ENCODE measurements at places on chromosomes 13 and 19.

GRCh38 chr13:61415058-61415721, 459 bp downstream of the PCDH20 start:
- DNase-seq = no peak

DNA sequence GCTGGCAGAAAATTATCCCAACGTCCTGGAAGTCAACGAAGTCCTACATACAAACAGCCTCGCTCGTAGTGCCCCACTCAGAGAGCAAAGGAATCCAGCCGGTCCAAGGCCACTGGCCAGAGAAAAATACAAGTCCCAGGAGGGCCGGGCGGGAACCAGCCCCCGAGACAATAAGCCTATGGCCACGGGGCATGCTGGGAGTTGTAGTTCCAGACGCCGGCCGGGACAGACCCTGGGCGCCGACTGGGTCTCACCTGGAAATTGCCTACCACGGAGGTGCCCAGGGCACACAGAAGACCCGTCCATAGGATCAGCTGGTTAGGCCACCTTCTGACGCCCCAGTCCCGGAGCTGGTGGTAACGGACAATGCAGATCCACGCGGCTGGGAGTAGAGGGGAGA, 5.4 kb downstream of the TMEM150B start:
- DNase-seq = peak; percentile 75

DNA sequence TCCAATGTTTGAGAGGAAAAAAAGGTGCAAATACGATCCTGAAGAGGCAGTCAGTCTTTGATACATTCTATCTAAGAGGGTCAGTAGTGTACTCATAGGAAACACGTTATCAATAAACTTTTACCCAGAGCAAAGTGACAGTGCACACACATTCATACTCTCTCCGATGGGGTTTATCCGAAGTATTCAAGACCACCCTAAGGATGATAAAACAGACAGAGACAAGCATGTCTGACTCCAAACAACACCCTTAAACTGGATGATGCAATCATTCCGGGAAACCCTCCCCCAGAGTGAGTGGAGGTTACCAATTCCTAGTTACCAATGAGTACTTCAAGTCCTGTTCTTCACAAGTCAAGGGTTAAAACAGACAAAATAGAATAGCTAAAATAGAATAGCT, 79.1 kb downstream of the DNAJC3 start:
- DNase-seq = no peak

DNA sequence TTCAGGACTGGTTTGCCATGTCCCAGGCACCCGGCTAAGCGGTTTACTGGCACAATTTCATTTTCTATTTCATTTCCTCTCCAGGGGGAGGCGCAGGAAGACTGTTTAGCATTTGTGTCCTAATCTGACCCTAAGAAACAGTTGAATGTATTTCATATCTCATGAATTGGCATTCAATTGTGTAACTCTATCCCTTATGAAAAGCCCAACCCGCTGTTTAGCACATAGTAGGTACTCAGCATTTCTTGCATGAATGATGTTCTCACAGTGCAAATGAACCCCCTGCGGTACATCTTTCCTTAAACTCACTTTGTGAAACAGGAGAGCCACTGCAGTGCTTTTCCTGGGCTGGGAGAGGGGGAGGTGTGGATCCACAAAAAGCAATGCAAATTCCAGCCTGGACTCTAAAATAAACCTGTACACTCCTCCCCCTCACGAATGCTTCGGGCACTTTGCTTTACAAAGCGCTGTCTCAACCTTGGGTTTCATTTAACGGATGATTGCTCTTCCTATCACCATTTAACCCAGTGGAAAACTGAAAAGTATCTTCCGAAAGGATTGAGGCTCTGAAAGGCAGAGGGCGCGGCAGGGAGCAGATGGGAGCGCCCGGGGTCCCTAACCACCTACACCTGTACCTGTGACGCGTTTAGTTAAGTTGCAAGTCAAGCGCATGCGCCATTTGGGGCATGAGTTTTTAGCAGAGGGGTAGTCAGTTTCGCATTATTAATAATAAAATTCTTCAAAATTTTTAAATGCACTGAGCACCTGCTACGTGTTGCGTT, 1.2 kb upstream of the EEF2 start:
- peak; percentile 71 for DNase-seq

DNA sequence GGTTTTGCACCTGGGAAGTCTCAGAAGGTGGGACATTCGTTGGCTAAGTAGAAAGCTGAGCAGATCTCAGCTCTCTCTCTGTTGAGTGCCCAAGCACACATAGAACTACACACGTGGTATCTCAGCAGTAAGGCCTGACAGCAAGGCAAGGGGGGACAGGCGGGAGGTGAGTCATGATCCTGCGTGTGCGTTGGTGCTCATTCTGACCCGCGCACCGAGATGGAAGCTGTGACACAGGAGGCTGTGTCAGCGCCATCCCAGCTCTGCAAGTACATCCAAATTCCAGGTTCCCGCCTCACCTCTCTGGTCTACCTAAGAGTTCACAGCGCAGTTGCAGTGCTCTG, 135.7 kb downstream of the USP12 start:
- no peak for DNase-seq

- DNase-seq = peak; percentile 46
These were observed 7.1 kb downstream of the NFIX start for GRCh38 chr19:13002166-13002898.

DNA sequence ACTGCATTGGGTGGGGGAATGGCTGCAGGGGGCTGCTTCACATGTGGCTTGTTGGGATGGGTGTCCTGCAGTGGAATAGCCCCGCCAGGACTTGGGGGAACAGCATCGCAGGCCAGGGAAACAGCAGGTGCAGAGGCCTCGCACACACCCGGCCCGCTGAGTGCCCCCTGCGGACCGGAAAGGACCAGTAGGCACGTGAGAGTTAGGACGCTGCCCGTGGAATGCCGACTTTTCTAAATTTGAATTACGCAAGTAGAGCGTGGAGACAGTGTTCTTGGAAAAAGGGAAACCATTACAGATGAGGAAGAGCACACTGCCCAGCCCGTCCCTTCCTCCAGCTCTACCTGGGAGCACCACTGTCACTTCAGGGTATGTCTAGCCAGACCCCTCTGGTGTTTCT, 11.5 kb downstream of the DNM2 start:
- no peak for DNase-seq

DNA sequence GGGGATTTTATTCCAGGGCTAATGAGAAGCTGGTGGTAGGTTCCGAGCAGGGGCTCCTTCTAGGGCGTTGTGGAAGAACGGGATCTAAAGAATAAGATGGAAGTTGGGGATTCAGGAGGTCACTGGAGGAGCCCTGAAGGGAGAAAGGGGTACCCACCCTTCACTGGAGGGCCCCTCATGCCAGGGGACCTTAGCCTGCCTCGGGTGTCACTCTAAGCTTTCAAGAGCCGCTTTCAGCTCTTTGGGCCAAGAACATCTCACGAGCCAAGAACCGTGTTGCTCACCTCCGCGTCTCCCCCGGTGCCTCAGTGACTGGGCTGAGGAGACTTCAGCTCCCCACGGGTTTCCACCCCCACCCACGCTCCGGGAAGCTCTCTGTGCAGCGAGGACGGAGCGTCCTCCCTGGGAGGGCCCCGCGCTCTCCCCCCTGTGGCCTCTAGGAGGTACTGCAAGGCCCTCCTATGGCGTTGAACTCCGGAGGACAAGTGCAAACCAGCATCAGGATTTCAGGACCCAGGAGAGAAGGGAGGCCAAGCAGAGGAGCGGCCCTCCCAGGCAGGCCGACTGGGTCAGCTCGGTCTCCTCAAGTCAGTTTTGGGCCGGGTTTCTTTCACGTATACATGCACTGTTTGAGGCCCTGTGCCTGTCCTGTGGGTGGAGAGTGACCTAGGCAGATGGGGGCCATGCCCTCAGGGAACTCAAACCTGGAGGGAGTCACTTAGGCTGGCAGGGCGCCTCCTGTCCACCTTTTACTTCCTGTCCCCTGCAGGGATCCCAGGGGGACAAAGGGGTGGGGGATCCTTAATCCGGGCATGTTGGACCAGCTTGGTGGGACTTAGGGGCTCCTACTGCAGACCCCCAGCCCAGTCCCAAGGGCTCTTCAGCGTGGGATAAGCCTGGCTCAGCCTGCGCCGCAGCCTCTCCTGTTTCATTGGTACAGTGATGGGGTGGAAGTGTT, 5.1 kb upstream of the KRTDAP start:
- DNase-seq = peak; percentile 91

DNA sequence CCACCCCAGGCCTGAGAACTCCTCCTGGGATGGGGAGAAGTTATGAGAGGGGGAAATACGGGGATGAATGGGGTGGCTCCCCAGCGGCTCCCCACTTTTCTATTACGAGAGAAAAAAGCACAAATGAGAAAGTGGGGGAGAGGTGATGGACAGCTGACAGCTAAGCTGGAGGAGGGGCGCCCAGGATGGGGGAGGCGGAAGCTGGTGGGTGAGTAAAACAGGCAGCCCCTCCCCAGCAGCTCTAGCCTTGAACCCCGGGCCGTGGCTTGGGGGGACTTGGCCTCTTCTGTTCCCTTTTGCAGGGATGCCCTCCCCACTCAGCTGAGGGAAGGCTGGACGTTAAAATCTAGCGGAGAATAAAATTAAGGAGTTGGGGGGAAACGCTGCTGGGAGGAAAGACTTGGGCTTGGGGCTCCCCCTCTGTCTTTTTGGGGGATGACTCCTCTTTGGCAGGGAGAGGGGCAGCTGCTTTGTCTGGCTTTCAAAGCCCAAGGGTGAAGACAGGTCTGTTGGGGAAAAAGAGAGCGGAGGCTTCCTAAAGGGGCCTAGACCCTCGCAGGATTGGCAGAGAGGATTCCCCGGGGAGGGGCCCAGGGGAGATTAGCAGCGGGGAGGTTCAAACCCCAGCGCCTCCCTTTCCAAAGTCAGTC, 1.4 kb upstream of the SAMD1 start:
- no peak for DNase-seq

All from AG08395 (cell line).